Stimulated activated CD4-positive, alpha-beta T cell treated with anti-CD3 and anti-CD28 coated beads, Interleukin-15, amount 100 ng/mL, for 1 hour (primary cell): ENCODE measurements at places on chromosomes 6 and 20.

- DNase-seq, result no peak
These were observed at the start of gene FOXQ1 for GRCh38 chr6:1311400-1312202. FOXQ1 (plus strand) TSS chr6:1312098; CDS start chr6:1312705, 607 bp downstream.

DNA sequence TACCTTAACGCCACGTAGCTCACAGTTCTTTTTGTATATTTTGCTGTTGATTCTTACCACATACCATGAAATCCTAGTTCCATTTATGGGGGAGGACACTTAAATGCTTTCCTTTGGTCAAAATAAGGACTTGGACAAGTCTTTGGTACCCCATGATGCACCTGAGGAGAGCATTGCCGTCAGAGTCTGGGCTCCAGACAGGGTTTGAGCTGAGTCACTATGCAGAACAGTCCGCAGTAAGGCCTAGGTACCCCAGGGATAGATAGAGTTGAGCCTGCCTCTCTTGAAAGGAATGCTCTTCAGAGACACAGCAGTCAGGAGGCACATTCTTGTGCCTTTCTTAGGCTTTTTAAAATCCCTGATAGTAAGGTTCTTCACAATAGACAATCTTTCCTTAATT lies 6.0 kb downstream of the PARD6B start:
- no peak for DNase-seq

DNA sequence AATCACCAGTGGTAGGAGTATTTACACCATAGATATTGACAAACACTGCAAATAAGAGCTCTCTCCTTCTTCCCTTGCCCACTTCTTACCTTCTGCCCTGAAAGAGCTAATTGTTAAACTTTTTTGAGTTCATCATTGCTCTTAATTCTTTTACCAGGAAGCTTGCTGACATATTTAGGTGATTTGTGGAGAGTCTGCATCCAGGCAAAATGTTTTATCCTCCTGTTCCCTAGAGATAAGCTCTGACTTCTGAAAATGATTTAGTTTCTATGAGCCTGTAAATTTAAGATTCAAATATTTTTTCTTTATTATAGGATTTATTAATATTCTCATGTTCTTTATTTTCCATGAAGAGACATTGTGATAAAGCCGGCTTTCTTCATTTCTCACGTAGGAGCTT lies 81.5 kb downstream of the ADGRB3 start:
- DNase-seq, result no peak

GRCh38 chr6:137536104-137536773 lies 42.0 kb upstream of the OLIG3 start:
- no peak for DNase-seq

DNA sequence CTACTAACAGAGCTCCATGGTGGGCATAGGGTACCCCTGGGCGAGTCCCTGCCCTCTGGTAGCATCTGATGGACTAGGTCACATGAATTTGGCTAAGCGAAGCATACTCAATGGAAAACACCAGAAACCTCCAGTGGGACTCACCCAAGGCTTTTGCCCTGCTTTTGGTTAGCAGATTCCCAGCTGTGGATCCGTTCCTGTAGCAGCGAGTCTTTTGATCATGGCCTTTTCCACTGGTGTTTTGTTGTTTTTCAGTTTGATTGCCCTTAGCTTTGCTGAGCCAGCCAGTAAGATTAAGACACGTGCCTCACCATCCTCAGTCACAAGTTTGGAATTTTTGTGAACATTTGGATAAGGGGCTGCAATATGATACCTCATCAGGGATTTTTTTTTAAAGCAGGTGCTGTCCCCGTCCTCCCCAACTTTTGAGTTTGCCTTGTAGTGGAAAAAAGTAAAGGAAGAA lies 8.0 kb downstream of the TNFAIP3 start:
- DNase-seq, result no peak

- no peak for DNase-seq
These were observed 3.1 kb downstream of the PYGB start for GRCh38 chr20:25251019-25251418.

- no peak for DNase-seq
These were observed 170.3 kb downstream of the FUT9 start for GRCh38 chr6:96186094-96186493.

DNA sequence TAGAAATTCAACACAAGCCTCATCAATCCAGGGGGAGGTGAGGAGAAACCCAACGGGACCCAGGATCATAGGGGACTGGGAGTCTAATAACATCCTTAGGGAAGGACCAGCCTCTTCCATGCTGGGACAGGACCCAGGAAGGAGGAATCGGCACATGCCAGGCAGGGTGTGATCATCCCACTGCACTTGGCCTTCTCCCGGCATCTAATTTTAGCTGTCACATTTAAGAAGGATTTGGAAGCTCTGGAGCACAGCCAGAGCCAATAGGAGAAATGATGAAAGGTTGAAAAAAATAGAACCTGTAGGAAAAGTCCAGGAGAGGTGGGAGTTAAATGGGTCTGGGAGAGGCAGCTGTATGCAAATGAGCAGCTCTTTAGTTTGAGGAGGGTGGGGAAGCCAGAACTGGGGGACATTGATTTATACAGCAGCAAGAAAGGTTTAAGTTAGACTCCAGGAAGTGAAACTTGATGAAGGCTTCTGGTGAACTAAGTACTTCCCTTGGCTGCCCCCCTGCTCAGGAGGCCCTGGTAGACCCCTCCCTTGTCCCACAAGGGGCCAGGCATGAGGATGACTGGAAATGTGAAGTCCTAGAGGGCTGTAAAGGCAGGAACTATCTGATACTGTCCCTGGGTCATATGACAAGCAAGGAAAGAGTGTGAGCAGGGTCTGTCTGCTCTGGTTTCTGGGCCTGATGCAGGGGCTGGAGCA lies 260.3 kb downstream of the LRFN2 start:
- no peak for DNase-seq

GRCh38 chr6:53664623-53665022 lies 933 bp downstream of the KLHL31 start:
- DNase-seq, result no peak

GRCh38 chr6:87645080-87645479 lies 55.1 kb downstream of the ORC3 start:
- DNase-seq, result no peak

GRCh38 chr6:114375541-114376192 lies 32.8 kb upstream of the HS3ST5 start:
- DNase-seq, result no peak

DNA sequence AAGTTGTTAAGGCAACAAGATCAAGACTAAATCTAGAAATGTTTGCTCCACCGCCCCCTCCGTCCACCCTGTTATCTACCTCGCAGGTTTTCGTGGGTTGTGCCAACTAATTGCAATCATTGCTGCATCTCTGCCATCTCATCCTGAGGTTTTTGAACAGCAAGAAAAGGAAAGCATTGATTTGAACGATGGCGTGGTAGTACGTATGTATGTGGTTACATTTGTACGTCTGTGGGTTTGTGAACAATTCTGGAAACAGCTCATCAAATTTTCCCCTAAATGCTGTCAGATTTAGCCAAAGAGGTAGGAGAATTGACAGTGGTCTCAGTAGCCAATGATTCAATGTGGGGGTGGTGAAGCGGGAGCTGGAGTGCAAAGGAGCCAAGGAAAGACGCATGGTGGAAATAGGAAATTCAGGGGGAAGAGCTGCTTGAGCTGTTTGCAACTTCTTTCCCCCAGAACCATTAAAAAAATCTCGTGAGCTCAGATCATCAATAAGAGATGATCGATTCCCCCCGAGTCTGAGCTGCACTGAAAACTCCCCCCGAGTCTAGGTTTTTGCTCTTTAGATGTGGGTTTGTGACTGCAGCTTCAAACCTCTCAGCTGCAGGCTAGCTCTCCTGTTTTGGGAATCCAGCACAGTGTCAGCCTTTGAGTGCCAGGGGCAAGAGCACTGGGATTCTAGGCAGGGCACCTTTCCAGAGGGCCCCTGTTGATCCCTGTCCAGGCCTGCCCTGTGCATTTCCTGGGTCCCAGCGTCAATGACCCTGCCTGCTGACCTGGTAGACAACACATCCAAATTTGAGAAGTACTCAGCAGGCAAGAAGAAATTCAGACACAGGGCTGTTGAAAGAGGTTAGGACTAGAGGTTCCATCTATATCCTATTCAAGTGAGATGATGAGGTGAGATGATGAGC lies 72.6 kb upstream of the LY86 start:
- peak; percentile 4 for DNase-seq

DNA sequence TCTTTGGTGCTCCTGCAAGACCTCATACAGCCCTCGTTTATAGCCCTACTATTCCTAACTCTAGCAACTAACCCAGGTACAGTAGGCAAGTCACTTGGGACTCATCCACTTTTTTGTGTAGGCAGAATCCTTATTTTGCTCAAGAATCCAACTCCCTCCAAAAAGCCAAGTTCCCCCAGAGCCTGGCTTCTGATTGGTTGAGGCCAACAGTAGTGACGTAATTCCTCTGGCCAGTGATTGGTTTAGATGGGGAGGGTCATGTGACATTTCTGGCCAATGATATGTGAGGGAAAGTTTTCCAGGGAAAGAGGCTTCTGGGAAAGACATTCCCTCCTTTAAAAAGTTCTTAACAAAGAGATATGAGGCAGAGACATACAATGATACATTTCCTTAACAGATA lies 32.1 kb downstream of the KIAA1755 start:
- DNase-seq, result no peak

DNA sequence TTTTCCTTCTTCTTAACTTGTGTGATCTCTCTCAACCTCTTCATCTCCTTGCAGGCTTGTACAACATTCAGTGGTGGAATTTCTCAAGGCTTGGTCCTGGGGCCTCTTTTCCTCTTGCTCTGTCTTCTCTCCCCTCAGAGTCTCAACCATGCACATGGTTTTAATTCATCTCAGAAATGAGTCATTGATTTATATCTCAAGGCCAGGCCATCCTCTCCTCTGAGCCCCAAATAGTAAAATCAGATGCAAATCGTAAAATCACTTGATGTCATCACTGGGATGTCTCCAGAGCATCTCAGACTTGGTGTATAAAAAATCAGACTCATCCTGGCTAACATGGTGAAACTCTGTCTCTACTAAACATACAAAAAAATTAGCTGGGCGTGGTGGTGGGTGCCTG lies 85.0 kb downstream of the FNDC1 start:
- DNase-seq, result no peak

DNA sequence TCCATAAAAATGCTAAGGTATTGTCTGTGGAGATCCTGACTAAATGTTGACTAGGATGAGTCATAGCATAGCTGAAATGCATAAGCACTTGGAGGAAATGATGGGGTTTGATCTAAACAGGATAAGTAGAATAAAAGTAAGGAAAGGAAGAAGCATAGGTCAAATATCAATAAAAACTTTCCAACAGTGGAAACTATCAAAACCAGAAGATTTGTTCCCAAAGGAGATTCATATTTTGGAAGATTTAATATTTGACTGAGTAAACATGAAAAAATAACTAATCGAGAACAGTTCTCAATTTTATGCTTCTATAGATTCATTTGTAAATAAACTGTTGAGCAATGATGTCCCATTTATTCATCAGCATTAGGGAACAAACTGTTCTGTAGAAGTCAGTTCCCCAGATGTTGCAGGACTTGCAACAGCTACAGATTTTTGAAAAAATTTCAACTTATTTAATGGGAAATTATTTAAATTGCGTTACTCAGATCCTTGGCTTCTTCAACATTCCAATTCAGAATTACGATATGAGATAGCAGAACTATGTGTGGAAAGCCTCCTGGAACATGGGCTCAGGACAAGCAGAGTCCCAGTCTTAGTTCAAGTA lies 133.7 kb upstream of the TBX18 start:
- no peak for DNase-seq

DNA sequence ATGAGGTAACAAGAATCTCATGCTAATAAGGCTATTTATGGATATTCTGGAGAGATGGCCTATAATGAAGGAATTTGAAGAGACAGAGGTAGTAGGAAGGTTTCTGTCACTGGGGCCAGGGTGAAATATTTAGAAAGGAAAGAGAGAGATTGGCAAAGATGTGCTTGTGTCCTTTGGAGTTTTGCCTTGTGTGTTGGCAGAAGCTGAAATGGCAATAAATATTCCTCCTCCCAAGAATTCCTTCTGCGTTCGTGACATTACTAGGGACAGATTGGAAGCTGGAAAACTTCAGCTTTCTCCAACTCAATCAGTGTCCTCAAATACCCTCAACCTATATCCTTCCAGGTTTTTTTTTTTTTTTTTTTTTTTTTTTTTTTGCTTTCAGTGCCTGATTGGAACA lies 6.3 kb downstream of the SAMD5 start:
- DNase-seq, result no peak

GRCh38 chr6:36184311-36184710 lies 12.2 kb upstream of the BRPF3 start:
- DNase-seq, result no peak

GRCh38 chr6:155708100-155708499 lies 252.5 kb upstream of the NOX3 start:
- no peak for DNase-seq

DNA sequence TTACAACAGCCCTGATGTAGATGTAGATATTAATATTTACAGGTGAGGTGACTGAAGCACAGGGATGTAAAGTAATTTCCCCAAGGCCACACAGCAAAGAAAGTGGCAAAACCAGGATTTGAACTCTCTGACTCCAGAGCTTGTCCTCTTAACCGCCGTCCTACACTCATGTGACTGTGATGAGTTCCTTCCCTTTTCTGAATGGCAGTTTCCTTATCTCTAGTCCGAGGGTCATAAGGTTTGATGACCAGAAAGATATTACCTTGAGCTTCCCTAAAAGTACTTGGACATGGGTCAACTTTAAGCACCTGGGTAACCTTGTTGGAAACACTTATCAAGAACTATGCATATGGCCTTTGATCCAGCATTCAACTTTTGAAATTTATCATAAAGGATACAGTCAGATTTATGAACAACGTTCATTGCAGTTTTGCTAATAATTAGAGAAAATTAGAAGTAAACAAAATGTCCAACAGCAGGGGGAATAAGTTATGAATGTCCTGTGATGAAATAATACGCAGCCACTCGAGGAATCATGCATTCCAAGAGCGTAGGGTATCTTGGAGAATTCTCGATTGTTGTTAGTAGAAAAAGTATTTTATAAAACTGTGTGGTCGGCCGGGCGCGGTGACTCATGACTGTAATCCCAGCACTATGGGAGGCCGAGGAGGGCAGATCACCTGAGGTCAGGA lies 2.3 kb upstream of the TLDC2 start:
- DNase-seq, result no peak

DNA sequence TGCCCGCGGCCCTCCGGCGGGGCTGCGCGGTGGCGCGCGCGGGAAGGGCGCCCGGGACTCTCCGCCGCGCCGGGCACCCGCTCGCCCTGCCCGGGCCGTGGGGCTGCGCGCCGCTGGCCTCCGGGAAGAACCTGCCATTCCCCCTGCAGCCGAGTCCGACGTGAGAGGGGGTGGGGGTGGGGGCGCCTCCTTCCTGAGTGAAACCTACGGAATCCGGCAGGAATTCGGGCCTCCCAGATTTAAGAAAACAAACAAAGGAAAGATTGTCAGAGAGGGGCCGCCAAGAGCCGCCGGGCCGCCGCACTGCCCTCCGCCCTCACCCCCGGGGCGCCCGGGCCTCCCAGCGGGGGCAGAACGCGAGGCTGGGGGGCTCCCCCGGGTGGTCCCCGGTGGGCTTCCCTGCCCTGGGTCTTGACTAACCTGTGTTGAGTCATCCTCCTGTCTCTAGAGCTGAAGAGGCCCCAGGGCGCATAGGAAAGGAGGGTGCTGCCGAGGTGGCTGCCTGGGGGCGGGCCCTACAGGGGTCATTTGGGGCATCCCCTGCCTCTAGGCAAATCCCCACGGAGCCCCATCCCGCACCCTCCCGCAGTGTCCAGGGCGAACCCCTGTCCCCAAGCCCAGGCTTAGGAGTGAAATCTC lies 42.2 kb upstream of the FOXP4 start:
- DNase-seq, result no peak

GRCh38 chr20:60361761-60362395 lies 403.7 kb downstream of the CDH26 start:
- DNase-seq, result no peak

GRCh38 chr20:54606380-54606779 lies 131.0 kb downstream of the DOK5 start:
- DNase-seq, result no peak

- DNase-seq, result no peak
These were observed 65.6 kb downstream of the CDC5L start for GRCh38 chr6:44453146-44453545.
